ENCODE measurements at places on chromosomes 2 and 18. TPM values are rescaled to one million over a fixed set of nuclear protein-coding genes. Genes with fewer than 3 reads are reported as not detected.

DIPK1C gene
- total RNA-seq: 11.7 TPM

DNA sequence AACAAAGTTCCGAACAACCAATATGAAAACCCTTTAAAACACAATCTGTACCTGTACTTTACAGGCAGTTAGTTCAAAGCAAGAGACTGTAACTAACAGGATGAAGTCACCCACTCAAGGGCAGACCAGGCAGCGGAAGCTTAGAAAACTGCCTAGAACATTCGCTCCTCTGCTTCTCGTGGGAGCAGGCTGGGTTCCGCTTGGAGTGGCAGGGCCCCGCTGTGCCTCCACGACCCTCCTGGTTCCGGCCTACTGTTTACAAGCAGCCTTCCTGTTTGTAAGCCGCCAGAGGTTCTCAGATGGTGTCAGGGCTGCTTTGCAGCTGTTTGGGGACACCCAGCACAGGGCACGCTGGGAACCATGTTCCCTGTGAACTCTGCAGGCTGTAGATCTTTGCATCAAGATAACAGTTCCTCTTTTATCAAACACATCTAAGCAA lies 31.3 kb downstream of the CIB4 start:
- DNase-seq: no peak

ST8SIA3 gene
- total RNA-seq: not detected

- DNase-seq: no peak
Measured at GRCh38 chr2:159218389-159218788, 68.1 kb downstream of the WDSUB1 start.
